Stimulated activated naive CD8-positive, alpha-beta T cell treated with anti-CD3 and anti-CD28 coated beads, Interleukin-15, amount 100 ng/mL, for 72 hours (primary cell): ENCODE measurements at places on chromosomes 11 and 22.

DNA sequence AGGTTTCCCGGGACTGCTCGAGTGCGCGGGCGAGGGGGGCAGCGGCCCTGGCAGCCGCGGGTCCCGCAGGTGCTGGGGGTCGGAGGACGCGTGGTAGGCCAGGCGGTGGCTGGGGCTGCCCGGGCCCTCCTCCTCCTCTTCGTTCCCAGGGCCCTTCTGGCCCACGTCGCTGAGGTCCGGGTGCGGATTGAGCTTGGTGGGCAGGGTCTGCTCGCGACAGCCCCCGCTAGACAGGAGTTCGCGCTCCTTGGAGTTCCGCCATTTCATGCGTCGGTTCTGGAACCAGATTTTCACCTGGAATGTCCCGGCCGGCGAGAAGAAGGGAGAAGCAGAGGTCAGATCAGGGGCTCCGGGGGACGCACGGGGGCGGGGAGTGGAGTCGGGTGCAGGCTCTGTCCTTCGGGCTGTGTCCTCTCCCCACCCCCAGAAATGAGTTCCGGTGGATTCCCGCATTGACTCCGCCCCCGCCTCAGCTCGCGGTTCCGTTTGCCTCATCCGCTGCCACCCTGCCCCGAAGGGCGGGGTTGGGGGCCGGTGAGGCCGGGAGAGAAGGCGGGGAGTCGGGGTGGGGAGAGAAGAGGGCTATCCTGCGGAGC is 3.9 kb downstream of the DBX1 start:
- peak; percentile 68 for DNase-seq

DNA sequence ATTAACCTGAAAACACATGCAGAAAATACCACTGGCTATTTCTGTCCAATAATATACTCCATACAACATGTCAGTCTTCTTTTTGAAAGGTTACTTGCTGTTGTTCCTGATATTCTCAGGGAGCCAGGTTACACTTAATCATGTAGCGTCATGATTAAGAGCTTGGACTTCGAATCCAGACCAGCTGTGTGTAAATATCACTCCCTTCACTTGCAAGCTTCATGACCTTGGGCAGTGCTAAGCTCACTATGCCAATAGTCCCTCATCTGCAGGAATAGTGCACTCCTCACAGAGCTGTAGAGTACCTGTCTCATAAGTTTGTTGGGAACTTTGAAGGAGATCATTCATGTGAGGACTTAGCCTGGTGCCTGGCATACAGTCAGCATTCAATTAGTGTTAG is 1.9 kb downstream of the HTR3B start:
- no peak for DNase-seq

DNA sequence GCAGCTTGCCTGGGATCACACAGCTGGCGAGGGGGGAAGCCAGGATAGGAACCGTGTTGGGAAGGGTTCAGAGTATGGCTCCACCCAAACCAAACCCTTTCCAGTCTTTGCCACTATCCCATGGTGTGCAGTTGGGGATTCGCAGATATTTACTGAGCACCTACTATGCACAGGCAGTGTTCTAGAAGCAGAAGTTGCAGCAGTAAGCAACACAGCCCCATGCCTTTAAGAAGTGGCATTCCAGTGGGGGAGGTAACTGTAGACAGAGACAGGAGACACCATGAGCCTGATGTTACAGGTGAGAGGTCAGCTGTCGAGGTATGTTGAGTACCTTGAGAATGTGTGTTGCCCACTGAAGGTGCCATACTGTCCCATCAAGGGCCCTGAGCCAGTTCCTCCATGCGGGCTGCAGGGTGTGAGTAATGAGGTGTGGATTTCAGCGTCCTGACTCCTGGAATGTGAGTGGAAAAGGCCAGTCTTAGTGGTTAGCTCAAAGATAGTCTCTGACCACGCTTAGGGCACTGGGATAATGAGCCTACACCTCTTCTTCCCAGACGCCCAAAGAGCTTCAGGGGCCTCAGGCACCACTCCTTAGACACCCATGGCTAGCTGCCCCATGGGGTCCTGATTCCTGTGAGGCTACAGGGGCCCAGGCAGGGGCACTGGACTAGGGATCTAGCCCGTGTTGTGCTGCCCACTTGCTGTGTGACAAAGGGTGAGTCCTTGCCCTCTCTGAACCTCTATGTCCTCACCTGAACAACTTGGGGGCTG is 71.8 kb upstream of the TP53I11 start:
- no peak for DNase-seq

- DNase-seq, result no peak
Measured at GRCh38 chr11:13465909-13466371, 2.9 kb upstream of the BTBD10 start.

GRCh38 chr11:131486100-131486499 is 115.7 kb downstream of the NTM start:
- no peak for DNase-seq

DNA sequence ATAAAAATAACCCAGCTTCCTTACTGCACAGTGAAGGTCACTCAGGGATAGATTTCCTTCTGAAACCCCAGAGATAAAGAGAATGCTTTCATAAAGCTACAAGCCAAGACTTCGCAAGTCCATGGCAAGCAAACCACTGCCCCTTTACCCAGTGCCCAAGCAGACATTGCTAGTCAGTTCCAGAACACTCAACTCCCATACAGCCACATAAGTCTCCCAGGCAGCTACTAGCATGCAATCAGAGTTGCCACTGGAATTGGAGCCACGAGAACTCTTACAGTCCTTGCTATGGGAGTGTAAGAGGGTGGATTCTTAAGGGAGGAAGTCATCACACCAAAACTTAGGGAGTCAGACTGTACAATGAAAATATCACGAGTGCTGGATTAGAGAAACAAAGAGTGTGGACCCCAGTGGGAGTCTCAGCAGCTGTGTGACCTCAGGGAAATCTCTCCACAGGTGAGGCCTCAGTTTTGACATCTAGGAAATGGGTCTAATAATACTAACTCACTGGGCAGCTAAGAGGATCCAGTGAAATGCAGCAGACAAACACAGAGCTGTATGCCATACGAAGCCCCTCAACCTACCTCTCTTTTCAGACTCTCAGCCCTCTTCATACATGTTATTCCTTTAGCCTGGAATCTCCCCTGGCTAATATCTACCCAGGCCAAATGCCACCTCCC is 526.6 kb downstream of the MN1 start:
- no peak for DNase-seq

DNA sequence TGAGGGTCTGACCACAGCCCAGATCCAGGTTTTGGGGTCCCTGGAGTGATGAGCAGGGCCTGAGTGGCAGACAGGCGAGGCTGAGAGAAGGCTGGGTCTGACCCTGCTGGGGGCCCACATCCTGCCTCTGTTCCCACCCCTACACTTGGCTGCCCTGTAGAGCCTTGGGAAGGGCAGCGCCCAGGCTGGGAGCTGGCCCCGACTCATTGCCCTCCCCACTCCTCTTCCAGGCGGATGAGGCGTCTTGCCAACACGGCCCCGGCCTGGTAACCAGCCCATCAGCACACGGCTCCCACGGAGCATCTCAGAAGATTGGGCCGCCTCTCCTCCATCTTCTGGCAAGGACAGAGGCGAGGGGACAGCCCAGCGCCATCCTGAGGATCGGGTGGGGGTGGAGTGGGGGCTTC is 4.9 kb downstream of the DERL3 start:
- no peak for DNase-seq

DNA sequence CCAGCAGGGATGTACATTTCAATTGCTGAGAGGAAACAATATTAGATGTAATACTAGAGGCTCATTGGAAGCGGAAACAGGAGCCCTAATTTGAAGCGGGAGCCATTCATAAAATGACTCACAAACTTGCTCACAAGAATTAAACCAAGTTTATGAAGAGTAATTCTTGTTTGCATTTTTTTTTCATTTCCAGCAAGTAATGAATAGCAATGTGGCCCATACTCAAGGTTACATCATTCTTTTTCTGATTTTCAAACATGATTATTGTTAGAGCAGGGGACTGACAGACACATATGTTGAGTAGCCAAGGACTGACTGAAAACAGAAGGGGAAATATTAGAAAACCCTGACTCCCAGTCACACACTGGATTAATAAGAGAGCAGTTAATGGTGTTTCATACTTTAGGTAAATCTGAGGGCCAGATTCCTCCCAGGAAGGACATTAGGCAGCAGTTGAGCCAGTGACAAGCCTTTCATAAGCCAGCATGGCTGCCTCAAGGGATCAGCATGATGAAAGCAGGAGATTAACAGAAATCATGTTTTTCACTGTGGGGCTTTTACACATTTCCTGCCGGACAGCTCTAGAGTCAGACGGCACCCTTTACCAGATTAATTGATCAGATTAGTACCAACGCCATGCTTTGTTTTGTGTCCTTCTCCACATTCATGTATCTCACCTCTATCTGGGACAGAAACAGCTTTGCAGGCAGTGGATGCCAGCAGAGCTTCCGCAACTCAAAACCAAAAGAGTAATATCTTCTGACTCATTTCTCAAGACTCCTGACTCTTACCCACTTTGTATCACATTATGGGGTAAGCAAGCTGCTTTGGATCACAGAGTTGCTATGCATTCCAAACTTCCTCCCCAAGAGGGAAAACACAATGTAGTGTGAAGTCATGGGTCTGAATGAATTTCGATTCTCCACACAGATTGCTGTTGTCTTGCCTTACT is 831.6 kb downstream of the KCNA4 start:
- DNase-seq, result no peak

- DNase-seq, result no peak
Measured at GRCh38 chr11:101342307-101342706, 212.7 kb upstream of the PGR start.

- DNase-seq, result no peak
Measured at GRCh38 chr11:70364178-70364577, 34.2 kb upstream of the CTTN start.

- peak; percentile 38 for DNase-seq
Measured at GRCh38 chr22:41913842-41914534, 886 bp downstream of the SHISA8 start.

DNA sequence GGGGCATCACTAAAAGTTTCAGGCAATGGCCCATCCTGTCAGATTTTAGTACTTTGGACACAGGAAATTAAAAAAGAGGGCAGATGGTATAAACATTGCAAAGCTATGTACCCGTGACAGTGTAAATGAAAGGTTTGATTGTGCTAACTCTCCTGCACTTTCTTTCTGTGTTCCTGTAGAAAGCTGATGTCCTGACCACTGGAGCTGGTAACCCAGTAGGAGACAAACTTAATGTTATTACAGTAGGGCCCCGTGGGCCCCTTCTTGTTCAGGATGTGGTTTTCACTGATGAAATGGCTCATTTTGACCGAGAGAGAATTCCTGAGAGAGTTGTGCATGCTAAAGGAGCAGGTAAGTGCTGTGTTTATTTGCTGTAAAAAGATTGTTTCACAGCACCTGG is 10.3 kb downstream of the CAT start:
- DNase-seq, result peak; percentile 29

- no peak for DNase-seq
Measured at GRCh38 chr22:46974631-46975585, 212.5 kb downstream of the TBC1D22A start.

- no peak for DNase-seq
Measured at GRCh38 chr11:33891714-33892327, at the start of gene LMO2. TSS of gene LMO2 (minus strand) at chr11:33892076. CDS start at chr11:33869716, 22,360 bp downstream.

- no peak for DNase-seq
Measured at GRCh38 chr22:48746789-48747425, 1080.8 kb downstream of the BRD1 start.

DNA sequence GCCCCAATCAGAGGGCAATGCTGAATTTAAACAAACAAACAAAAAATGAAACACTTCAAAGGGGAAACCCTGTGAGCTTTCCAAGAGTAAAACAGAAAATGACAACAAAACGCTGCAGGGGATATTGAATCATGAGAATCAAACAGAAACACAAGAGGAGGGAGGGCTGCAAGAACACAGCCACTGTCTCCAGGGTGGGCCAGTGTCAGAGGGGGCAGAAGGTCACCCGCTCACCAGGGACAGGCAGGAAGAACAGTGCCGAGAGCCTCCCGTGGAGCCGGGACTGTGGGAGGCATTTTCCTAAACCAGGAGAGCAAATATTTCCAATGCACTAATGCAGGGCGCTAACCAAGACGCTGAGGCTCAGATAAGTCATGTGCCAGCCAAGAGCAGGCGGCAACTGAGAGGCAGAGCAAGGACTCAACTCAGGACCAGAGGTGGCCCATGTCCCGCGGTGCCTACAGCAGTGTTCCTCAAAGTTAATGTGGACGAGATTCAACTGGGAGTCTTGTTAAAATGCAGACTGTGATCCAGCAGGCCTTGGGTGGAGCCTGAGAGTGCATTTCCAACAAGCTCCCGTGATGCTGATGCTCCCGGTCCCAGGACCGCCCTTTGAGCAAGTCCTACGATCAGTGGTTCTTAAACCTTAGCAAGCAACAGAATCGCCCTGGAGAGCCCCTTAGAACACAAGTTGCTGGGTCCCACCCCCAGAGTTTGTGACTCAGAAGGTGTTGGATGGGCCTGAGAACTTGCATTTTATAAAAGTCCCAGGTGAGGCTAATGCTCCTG is 197.2 kb downstream of the TENM4 start:
- no peak for DNase-seq

DNA sequence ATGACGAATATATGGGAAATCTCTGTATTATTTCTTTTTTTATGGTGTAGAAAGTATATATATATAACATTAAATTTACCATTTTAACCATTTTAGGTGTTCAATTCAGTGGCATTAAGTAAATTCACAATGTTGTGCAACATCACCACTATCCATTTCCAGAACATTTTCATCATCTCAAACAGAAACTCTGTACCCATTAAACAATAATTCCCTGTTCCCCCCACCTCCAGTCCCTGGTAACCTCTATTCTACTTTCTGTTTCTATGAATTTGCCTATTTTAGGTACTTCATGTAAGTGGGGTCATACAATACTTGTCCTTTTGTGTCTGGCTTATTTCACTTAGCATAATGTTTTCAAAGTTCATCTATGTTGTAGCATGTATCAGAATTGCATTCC is 15.3 kb upstream of the PTS start:
- no peak for DNase-seq

DNA sequence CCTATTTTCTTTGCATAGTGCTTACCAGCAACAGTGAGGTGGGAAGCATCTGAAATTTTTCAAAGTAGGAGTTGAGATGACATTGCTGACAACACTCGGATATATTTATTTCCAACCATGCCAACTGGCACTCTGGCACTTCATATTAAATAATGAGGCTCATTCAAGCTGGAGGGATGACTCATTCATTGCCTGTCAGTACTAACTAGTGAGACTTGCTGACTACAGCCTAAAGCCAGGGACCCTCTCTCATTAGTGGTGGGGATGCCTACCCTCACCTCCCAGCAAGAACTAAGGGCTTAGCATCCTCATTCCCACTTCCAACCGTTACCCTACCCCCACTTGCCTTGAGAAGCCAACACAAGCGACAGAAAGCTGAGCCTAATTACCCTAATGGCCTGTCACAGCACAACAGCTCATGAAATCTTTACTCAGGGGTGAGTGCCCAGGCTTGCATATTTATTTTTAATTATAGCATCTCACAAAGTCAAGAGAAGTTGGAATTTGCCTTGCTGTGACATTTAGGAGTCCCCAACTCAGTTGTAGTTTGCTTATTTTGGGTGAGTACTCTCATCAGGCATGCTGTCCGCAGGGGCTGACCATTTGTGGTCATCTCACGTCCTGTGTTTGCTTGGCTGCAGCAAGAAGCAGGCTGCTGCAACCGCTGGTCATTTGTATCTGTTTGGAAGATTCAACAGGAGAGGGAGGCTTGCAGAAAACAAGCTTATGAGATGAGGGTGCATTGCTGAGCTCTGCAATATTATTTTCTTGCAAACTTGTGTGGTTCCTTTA is 181.6 kb upstream of the POU2AF2 start:
- DNase-seq, result no peak

GRCh38 chr11:126163779-126164178 is 47.7 kb downstream of the RPUSD4 start:
- no peak for DNase-seq

GRCh38 chr11:48033918-48034341 is 53.6 kb downstream of the PTPRJ start:
- DNase-seq, result no peak

GRCh38 chr11:12625438-12626071 is 48.7 kb upstream of the TEAD1 start:
- no peak for DNase-seq
